ENCODE measurements at places on chromosomes 6 and 20.

DNA sequence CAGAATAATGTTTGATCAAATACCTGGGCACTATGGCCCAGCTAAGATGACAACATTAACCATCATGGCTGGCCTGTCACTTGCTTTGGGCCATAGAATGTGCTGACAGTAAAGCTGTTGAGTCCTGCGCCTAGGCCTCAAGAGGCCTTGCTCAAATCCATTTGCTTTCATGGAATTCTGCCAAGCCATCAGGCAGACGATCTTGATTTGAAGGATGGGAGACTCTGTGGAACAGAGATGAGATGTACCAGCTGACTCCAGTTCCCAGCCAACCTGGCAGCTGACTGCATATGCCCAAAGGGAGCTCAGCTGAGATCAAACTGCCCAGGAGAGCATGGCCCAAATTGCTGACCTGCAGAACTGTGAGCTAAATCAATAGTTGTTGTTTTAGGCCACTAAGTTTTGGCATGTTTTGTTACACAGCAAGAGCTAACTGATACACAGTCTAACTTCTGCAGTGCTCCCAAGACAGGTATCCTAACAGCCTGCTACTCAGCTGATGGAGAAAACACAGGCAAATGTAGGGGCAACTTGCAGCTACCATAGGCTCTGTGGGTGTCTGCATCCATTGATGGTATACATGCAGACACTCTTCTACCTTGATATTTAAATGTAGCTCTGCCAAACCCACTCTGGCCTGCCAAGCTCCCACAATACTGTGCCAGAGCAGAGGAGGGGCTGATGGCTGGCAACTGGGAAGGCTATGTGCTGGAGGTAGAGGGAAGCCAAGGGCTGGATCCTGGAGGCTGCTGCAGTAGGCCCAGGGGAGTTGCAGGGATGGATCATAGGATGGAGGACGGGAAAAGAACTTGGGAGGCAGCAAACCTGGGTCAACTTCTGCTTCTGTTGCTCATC is 55.2 kb upstream of the RNF24 start:
- DNase-seq = no peak

GRCh38 chr6:157063176-157063905 is 260.0 kb downstream of the TMEM242 start:
- no peak for DNase-seq

GRCh38 chr6:35757456-35758123 is 18.8 kb upstream of the CLPSL2 start:
- no peak for DNase-seq

DNA sequence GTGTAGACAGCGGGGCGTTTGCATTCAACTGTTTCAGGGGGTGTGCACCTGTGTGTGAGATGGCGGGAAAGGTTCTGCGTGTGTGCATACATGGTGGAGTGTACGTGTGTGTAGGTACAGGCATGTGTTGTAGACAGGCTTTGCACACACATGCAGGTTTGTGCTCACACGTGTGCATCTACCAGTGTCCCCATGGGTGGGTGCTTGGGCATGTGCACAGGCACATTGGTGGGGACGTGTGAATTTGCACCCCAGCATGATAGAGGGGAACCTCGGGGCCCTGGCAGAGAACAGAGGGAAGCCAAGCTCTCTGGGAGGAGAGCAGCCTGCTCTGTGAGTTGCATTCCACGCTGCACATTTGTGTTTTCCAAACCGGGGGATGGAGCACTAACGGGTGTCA is 250.2 kb downstream of the PREX1 start:
- DNase-seq = no peak

DNA sequence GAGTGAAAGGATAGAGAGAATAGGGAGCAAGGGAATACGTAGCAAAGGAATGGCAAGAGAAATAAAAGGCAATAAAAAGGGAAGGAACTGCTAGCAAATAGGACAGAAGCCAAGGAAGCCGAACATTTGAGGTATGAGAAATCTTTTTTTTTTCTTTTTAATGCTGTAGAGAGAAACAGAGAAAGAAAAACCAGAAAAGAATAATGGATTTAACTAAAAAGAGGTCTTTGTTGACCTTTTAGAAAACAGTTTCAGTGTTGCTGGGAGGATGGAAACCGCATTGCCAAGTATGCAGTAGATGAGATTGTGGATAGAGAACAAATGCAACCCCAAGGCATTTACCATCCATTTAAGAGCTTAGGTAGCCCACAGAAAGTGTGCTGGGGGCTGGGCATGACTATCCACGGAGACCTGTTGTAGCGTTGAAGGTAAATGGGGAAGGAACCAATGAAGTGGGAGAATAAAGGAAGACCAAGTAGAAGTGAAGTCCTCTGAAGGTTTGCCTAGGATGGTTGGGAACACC is 23.3 kb upstream of the C6orf62 start:
- DNase-seq = no peak

- no peak for DNase-seq
Measured at GRCh38 chr6:74041420-74041819, 345.4 kb downstream of the CD109 start.

- no peak for DNase-seq
Measured at GRCh38 chr6:137928286-137928685, 61.2 kb downstream of the TNFAIP3 start.

GRCh38 chr6:75438442-75439116 is 55.0 kb downstream of the FILIP1 start:
- no peak for DNase-seq

DNA sequence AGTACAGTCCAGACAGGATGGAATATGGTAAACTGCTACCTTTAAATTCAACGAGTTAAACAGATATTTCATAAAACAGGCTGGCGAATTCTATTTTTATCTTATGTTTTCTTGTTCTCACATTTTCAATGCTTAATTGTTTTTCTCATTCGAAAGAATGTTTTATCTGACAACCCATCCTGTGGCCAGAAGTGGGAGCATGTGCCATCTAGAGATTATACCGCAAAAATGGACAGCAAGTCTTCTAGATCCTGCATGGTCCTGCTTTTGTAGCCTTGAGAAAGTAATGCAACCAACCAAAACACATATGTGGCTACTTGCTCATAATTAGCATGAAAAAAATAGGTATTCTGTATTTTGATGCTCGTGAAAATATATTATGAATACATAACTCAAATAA is 30.7 kb downstream of the TUBB2B start:
- no peak for DNase-seq

- no peak for DNase-seq
Measured at GRCh38 chr20:38143646-38144554, 21.2 kb downstream of the TGM2 start.

DNA sequence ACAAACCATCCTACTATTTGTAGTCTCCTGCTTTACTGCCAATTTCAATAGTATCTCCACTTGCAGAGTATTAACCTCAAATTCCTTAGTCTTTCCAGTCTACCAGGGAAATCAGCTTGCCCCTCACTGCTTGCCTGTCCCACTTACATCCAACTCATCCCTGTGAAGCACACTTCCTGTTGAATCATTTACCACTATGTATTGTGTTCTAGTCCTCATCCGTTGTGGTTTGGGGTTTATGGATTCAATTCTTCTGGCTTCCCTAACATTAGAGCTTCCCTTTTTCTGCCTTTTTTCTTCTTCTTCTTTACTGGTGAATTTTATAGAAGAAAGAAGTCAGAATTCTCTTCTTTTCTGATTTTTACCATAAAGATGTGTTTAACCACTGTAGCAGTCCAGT is 5.1 kb upstream of the TXLNB start:
- DNase-seq = no peak

- DNase-seq = no peak
Measured at GRCh38 chr20:38152621-38153221, 12.3 kb downstream of the TGM2 start.

GRCh38 chr20:21836346-21836745 is 130.9 kb downstream of the PAX1 start:
- no peak for DNase-seq

GRCh38 chr6:41976794-41977484 is 35.3 kb upstream of the CCND3 start:
- no peak for DNase-seq
